ENCODE measurements at places on chromosomes 4 and X. TPM values are rescaled to one million over a fixed set of nuclear protein-coding genes. Genes with fewer than 3 reads are reported as not detected.

Gene IRS4
- total RNA-seq = 0.10 TPM

Gene CSAG1
- total RNA-seq = not detected

Gene FDCSP
- total RNA-seq = not detected

Gene FGFBP2
- total RNA-seq = not detected

Gene NCAPG
- 6.9 TPM for total RNA-seq

Gene FOXR2
- not detected for total RNA-seq

Gene TLL1
- total RNA-seq = 39.2 TPM

Gene CHIC1
- total RNA-seq = 9.0 TPM

Gene HAND2
- not detected for total RNA-seq

Gene GC
- not detected for total RNA-seq

Gene SLIT2
- 55.6 TPM for total RNA-seq

Gene GYG2
- total RNA-seq = 9.7 TPM

Gene FHIP1A
- 0.86 TPM for total RNA-seq

Gene AFF2
- total RNA-seq = 0.89 TPM

Gene NHS
- total RNA-seq = 4.3 TPM

Gene USP17L26
- not detected for total RNA-seq

Gene RAB41
- not detected for total RNA-seq

Gene EDNRA
- 181 TPM for total RNA-seq

Gene FGD1
- 29.5 TPM for total RNA-seq

Gene CORIN
- 1.6 TPM for total RNA-seq

Gene ATP11C
- 26.2 TPM for total RNA-seq

Gene P2RY4
- not detected for total RNA-seq

Gene FAM53A
- 9.5 TPM for total RNA-seq

Gene EPHA5
- 149 TPM for total RNA-seq

Gene RPA4
- 0.24 TPM for total RNA-seq

Gene ADH7
- not detected for total RNA-seq

Gene IBSP
- total RNA-seq = not detected

Gene EVC2
- 3.1 TPM for total RNA-seq

Gene LDOC1
- 38.0 TPM for total RNA-seq

Gene SYNPO2
- 4.1 TPM for total RNA-seq

Gene SLC2A9
- total RNA-seq = 0.43 TPM

Gene AWAT2
- total RNA-seq = not detected

Gene FAM47E
- 0.55 TPM for total RNA-seq

Gene STS
- 13.3 TPM for total RNA-seq

Gene HMX1
- total RNA-seq = 3.5 TPM

Gene CDKN2AIP
- 13.2 TPM for total RNA-seq

Gene MAGEA2B
- total RNA-seq = not detected

Gene CXCL8
- total RNA-seq = 32.4 TPM

Gene RTL9
- 0.05 TPM for total RNA-seq

Gene PLP1
- 0.32 TPM for total RNA-seq

Gene ERCC6L
- 1.1 TPM for total RNA-seq

Measured in osteocyte (in vitro differentiated cells).